Naive thymus-derived CD8-positive, alpha-beta T cell (primary cell): ENCODE measurements at places on chromosomes 5 and 9. TPM values are rescaled to one million over a fixed set of nuclear protein-coding genes. Genes with fewer than 3 reads are reported as not detected.

DNA sequence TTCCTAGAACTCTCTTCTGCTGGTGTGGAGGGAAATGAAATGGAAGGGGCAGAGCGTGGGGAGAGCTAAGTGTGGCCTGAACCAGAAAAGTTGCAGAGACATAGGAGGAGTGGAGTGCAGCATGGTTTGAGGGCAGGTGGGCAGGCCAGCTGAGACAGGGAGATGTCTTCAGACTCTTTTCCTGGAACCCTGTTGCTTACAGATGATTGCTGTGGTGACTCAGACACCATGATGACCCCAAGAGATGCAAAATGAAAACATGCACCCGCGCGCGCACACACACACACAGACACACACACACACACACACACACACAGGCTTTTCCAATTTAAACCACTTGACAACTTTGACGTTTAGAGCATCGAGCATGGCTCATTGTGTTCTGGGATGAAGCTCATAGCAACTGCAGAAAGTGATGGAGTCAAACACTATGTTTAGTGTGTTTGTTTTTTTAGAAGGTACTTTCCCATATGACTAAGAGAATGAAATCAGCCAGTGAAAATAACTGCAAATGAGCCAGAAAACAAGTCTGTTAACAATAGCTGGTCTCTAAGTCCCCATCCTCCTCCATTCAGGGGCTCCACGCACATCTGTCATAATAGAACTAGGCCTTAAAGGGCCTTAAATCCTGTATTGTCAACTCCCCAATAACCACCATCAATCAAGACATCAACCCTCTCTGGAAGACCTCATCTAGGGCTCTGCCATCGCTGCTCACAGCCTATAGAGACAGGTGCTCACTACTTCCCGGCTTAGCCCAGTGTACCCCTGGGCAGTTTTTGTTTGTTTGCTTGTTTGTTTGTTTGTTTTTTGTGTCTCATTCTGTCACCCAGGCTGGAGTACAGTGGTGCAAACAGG, 9.6 kb downstream of the TMOD1 start:
- no peaks in the 10 kb centered on the region for H3K36me3 ChIP-seq
- H3K27ac ChIP-seq = no peak overlapping the region
- no peaks in the 10 kb centered on the region for H3K4me1 ChIP-seq
- no peak overlapping the region for H3K4me3 ChIP-seq
- H3K27me3 ChIP-seq = peaks cover 4% of the 10 kb centered on the region

GRCh38 chr5:112684737-112685136, 52.9 kb upstream of the APC start:
- peaks cover 8% of the 10 kb centered on the region for H3K36me3 ChIP-seq
- H3K4me3 ChIP-seq = no peak overlapping the region
- H3K27ac ChIP-seq = no peak overlapping the region
- H3K4me1 ChIP-seq = peaks cover 5% of the 10 kb centered on the region
- peaks cover 3% of the 10 kb centered on the region for H3K27me3 ChIP-seq
- DNase-seq = no peak

- DNase-seq = no peak
- H3K27ac ChIP-seq = no peak overlapping the region
- no peaks in the 10 kb centered on the region for H3K4me1 ChIP-seq
- H3K27me3 ChIP-seq = peaks cover 35% of the 10 kb centered on the region
Measured at GRCh38 chr9:104075801-104076753, 18.0 kb upstream of the SMC2 start.

DNA sequence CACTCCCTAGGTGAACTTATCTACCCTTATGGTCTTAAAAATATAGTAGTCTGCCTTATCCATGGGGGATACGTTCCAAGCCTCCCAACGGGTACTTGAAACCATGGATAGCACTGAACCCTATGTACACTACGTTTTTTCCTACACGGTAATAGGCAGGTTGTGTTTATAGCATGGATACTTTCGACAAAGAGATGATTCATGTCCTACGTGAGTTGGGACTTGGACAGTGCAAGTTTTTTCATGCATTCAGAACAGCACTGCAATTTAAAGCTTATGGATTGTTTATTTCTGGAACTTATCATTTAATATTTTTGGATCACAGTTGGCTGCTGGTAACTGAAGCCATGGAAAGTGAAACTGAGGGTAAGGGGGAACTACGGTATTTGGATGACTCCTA, 88.1 kb downstream of the CNTLN start:
- H3K4me3 ChIP-seq = no peak overlapping the region
- H3K27ac ChIP-seq = no peak overlapping the region
- H3K36me3 ChIP-seq = no peaks in the 10 kb centered on the region
- no peaks in the 10 kb centered on the region for H3K27me3 ChIP-seq
- no peaks in the 10 kb centered on the region for H3K4me1 ChIP-seq

The CARTPT gene
- total RNA-seq = not detected

DNA sequence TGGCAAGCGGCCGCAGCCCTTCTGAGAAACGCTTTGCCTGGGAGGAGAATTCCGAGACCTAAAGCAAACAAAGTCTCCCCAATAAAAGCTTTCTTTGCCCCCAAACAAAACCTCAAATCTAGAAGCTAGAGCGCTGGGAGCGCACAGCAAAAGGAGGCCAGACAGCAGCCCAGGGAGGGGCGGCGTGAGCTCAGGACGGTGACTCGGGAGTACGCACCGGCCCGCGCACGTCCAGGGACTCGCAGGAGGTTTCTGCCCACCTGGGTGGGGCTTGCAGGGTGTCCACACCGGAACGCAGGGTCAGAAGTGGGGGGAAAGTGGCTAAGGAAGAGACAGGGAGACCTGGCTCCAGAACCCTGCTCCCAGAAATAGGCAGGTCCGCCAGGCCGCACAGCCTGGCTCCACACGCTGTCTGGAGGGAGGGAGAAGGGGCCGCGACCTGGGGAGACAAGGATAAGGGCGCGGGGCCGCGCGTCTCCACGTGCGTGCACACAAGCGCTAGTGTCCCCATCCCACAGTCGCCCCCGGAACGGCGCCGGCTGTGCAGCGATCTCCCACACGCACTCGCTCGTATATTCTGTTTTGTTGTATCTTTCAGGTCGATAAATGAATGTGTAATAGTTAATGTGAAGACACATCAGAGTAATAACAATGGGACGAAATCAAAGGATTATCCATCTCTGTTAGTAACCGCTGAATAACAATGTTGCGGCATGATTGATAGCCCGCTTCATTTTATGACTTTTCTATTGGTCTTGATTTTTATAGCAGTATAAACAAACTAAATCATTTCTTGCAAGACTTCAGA, 2.3 kb upstream of the OTP start:
- peaks cover 38% of the 10 kb centered on the region for H3K4me1 ChIP-seq
- no peak overlapping the region for H3K27ac ChIP-seq
- no peak for DNase-seq
- H3K27me3 ChIP-seq = peaks cover 81% of the 10 kb centered on the region
- peaks cover 36% of the 10 kb centered on the region for H3K36me3 ChIP-seq

DNA sequence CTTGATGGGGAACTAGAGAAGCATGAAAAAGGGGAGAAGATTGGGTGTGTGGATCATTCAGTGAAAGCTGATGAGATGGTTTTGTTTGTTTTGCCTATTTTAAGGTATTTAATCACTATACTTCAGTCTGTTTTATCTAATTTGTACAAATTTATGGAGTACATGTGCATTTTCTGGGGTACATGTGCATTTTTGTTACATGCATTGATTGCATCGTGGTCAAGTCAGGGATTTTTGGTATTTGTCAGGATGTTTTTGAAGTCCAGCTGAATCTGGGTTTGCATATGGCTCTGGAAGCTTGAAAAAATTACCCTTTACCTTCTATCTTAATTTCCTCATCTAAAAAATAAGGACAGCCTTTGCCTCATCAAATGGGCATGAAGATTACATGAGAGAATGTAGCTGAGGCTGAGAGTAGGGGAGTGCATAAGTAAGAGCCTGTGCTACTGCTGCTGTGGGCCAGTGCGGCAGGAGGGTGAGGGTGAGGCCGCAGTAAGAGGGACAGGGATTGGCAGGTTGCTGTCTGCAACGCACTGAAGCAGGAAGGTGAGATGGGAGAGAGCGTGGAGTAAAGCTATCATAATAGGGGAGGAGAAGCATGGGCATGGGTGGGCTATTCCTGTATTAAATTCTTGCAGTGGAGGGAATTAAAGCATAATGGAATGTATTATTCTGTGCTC, 139.8 kb downstream of the NPR3 start:
- H3K4me3 ChIP-seq = no peak overlapping the region
- H3K4me1 ChIP-seq = peaks cover 2% of the 10 kb centered on the region
- H3K27me3 ChIP-seq = peaks cover 10% of the 10 kb centered on the region
- no peak overlapping the region for H3K27ac ChIP-seq
- no peaks in the 10 kb centered on the region for H3K36me3 ChIP-seq

DNA sequence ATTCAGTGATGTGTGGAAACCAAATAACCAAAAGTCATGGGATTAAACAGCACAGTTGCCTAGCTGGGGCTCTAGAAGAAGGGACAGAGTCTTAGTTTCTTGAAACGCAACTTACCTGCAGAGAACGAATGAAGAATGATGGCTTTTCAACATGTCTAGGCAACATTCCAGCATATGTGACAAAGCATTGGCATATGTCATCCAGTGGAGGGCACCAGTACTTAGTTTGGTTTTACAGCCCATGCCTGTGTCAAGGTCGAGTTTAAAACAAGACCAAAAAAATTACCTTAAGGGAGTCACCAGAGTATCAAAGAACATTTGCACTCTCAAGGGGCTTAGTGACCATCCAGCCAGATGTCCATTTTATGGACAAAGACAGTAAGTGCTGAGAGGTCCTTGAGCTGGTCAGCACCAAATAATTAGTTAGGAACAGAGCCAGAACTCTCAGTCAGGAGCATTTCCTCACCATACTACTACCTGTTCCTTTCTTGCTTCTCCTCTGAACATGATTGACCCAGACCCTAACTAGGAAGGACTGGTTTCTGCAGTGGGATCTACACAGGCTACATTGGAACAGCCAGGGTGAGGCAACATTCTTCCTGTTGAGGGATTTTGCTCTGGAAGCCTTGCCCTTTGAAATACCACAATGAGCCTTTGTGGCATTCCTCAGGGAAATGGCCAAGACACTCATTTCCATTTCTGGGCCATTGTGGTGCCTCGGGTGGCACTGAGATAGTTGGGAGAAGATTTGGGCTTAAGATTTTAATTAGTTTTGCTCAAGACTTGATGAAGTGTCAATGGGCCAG, 75.4 kb upstream of the ANKH start:
- DNase-seq = peak; percentile 14
- H3K4me3 ChIP-seq = no peak overlapping the region
- H3K4me1 ChIP-seq = peaks cover 6% of the 10 kb centered on the region
- no peak overlapping the region for H3K27ac ChIP-seq
- H3K27me3 ChIP-seq = peaks cover 7% of the 10 kb centered on the region
- no peaks in the 10 kb centered on the region for H3K36me3 ChIP-seq

GRCh38 chr9:127112056-127112455, 10.4 kb downstream of the ANGPTL2 start:
- H3K4me1 ChIP-seq = peaks cover 17% of the 10 kb centered on the region
- no peak overlapping the region for H3K4me3 ChIP-seq
- peaks cover 3% of the 10 kb centered on the region for H3K36me3 ChIP-seq
- no peak overlapping the region for H3K27ac ChIP-seq
- peaks cover 16% of the 10 kb centered on the region for H3K27me3 ChIP-seq
- DNase-seq = no peak

DNA sequence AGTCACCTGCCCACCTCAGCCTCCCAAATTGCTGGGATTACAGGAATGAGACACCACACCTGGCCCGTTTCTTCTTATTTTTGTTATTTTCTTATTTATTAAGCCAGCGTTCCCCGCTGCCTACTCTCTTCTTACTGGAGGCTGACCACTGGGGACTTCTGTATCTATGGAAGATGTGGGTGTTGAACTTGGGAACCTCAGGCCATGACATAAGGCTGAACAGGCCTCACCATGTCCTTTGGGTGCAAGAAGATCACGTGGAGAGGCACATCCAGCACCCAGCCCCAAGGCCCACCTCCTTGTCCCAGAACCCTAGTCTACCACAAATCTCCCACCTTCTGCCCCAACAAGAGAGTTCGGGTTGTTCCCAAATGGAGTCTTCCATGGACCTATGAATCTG, 59.4 kb upstream of the NEK6 start:
- no peak overlapping the region for H3K27ac ChIP-seq
- no peak overlapping the region for H3K4me3 ChIP-seq
- H3K4me1 ChIP-seq = peaks cover 11% of the 10 kb centered on the region
- no peak for DNase-seq
- H3K27me3 ChIP-seq = no peaks in the 10 kb centered on the region

DNA sequence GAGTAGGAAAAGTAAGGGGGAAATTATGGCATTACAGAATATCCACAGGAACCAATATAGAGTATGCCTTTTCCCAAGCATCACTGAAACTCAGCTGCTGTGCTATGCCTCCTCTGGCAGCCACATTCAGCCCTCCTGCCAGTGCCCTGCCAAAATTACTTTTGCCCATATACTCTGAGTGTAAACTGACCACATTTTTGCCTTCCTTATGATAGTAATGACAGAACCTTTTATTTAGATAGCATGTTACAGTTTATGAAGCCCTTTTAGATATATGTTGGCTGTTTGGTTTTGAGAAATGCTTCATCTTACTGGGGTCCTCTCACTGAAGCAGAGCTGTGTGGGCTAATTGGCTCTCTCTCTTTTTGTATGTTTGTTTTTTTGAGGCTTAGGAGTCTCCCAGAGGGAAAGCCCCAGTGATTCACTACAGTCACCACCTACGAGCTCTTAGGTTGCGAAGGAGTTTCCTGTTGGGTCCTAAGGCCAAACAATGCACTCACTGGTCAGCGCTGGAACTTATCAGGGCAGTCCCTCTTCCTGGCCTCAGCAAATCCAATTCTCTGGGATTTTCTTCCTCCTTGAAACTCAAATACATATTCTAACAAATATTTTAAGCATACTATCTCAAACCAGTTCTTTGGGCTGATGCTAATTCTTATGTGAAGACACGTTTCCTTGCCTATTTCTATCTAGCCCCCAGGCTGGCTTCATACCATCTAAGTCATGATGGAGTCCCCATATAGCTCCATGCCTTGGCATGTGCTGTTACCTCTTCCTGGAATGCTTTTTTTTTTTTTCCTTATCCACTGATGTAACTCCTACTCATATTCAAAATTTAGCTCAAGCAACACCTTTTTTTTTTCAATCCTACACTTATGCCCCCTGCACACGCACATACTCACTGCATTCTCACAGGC, 3.7 kb downstream of the PHF24 start:
- H3K4me1 ChIP-seq = peaks cover 3% of the 10 kb centered on the region
- H3K36me3 ChIP-seq = no peaks in the 10 kb centered on the region

- peaks cover 14% of the 10 kb centered on the region for H3K27me3 ChIP-seq
- no peak overlapping the region for H3K27ac ChIP-seq
- H3K36me3 ChIP-seq = peaks cover 5% of the 10 kb centered on the region
Measured at GRCh38 chr5:54324651-54325271, 14.4 kb upstream of the ARL15 start.

- peaks cover 52% of the 10 kb centered on the region for H3K4me1 ChIP-seq
- no peaks in the 10 kb centered on the region for H3K27me3 ChIP-seq
- no peaks in the 10 kb centered on the region for H3K36me3 ChIP-seq
- H3K4me3 ChIP-seq = peak overlapping the region; percentile 11
- peak overlapping the region; percentile 67 for H3K27ac ChIP-seq
- DNase-seq = no peak
Measured at GRCh38 chr9:751137-752051, 90.1 kb upstream of the DMRT1 start.

The SHISAL2B gene
- not detected for total RNA-seq

The MACIR gene
- total RNA-seq = 1.8 TPM
